Neuronal stem cell (in vitro differentiated cells): ENCODE measurements at places on chromosomes 12 and 14.

DNA sequence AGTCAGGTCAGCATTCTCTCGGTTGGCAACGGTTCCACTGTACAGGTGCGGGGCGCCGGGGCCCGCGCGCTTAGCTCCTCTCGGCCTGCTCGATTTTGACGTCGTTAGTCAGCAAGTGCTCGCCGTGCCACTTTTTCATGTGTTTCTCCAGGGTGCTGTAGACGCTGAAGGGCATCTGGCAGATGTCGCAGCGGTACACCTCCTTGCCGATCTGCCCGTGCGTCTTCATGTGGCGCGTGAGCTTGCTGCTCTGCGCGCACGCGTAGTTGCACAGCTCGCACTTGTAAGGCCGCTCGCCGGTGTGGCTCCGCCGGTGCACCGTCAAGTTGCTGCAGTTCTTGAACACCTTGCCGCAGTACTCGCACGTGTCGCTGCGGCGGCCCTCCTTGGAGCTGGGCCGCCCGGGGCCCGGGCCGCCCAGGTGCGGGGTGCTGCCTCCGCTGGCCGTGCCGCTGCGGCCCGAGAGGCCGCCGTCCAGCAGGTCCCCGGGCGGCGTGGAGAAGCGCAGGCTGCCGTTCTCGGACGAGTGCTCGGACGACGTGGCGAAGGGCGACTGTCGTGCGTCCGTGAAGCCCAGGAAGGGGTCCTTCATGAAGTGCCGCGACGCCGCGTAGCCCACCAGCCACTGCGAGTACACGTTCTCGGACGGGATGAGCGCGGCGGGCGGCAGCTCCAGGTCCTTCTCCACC lies 97.8 kb downstream of the BCL11B start:
- DNase-seq, result no peak

DNA sequence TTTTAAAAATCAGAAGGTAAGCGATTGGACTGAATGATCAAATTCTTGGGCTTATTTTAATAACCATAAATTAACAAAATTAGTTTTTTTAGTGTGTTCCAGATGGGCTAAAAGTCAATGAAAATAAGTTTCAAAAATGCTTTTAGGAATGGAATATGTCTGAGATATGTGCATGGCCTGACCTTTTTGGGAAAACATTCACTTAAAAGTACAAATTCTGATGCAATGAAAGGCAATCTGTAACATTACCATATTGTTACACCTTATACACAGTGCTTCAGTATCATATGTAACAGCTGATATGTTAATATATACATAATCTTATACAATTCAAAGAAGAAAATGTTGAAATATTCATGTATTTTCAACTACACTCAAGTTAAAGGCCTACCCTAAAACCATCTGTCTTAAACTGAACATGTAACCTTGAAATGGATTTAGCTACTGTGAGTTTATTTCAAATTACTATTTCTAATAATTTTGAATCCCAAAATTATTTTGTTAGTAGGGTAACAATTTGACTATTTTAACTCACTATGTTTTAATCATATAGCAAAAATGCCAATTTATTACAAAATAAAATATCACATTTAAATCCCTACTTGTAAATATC lies 84.8 kb downstream of the EEA1 start:
- DNase-seq, result no peak

GRCh38 chr12:42125388-42125767 lies 19.3 kb downstream of the GXYLT1 start:
- no peak for DNase-seq

DNA sequence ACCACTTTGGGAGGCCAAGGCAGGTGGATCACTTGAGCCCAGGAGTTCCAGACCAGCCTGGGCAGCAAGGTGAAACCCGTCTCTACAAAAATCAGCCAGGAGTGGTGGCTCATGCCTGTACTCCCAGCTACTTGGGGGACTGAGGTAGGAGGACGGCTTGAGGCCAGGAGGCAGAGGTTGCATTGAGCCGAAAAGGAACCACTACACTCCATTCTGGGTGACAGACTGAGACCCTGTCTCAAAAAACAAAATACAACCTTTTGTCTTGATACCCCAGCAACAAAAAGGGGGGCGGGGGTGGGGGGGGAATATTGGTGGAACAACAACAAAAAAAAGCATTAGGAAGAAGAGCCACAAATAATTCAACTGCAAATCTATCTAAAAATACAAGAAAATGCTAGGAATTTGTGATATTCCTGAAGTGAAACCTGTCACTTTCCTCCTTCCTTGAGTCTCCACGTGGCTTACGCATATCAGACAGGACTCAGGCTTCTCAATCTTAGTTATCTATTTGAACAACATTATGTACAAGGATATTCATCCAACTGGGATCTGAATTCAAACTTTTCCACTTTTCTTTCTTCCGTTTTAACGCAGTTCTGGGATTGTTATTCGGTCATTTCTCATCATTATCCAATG lies 1.3 kb downstream of the R3HDM2 start:
- no peak for DNase-seq

DNA sequence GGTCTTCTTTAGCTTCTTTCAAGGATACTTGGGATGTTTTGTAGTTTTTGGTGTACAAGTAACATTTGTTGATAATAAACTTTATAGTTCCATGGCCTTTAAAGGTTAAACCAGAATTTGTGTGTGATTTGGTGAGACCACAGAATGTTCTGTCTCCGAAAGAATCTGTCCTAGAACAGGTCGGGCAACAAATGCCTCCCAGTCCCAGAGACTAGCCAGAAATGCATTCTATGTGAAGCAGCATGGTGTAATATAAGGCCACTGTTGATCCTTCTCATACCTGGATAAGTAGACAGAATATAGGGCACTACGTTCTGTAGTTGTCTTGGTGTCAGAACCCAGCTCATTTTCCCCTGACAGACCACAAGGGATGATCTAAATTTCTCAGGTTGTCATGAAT lies 10.0 kb downstream of the STYK1 start:
- no peak for DNase-seq

DNA sequence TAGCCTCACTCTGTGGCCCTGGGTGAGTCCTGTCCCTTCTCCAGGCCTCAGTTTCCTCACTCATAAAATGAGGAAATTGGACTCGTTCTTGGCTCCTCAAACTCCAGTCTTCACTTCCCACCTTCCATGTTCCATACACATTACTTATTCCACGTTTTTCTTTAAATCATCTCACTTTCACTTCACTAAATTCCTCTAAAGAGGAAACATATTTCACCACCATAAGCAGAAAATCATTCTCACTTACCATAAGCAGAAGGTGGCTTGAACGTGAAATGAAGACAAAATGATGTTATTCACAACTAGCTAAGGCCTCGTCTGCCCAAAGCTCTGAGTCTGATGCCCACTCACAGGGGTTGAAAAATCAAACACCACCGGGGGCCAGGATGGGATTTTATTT lies 278.3 kb downstream of the ADGRD1 start:
- no peak for DNase-seq
